ENCODE measurements at places on chromosomes 1 and 21. TPM values are rescaled to one million over a fixed set of nuclear protein-coding genes. Genes with fewer than 3 reads are reported as not detected.

DNA sequence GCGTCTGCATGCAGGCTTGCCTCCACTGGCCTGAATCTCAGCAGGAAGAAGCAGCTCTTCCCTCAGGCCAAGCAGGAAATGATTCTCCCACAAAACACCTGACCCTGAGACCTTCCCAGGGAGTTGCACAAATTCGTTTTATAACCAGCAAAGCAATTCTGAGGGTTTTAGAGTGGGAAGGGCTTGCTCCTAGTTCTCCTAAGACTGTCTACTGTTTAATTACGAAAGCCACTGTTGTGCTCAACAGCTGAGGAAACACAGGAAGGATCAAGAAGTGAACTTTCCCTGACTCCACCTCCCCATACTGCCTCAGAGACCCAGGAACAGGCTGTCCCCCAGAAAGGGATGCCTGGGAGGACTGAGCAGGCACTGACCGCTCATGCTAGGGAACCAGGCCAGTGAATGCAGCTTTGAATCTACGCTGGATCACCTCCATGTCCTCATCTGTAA is 37.0 kb upstream of the PUM1 start:
- DNase-seq = no peak
- H3K27ac ChIP-seq = no peak overlapping the region
- H3K4me1 ChIP-seq = no peaks in the 10 kb centered on the region
- no peaks in the 10 kb centered on the region for H3K27me3 ChIP-seq

- H3K4me1 ChIP-seq = no peaks in the 10 kb centered on the region
- no peak for DNase-seq
- no peaks in the 10 kb centered on the region for H3K27me3 ChIP-seq
- H3K4me3 ChIP-seq = no peak overlapping the region
- no peak overlapping the region for H3K27ac ChIP-seq
These were observed 2041.6 kb downstream of the NCAM2 start for GRCh38 chr21:23039846-23040245.

GRCh38 chr1:112141923-112142322 is 152.5 kb upstream of the KCND3 start:
- H3K27me3 ChIP-seq = peaks cover 2% of the 10 kb centered on the region
- no peak overlapping the region for H3K4me3 ChIP-seq
- H3K36me3 ChIP-seq = no peaks in the 10 kb centered on the region
- no peaks in the 10 kb centered on the region for H3K4me1 ChIP-seq

- no peaks in the 10 kb centered on the region for H3K4me1 ChIP-seq
- no peak for DNase-seq
- peaks cover 2% of the 10 kb centered on the region for H3K27me3 ChIP-seq
- no peak overlapping the region for H3K27ac ChIP-seq
These were observed 45.1 kb upstream of the DNAH14 start for GRCh38 chr1:224884361-224884801.

AGO4 gene
- total RNA-seq = 10.0 TPM

Measured in activated T-helper 2 cell treated with anti-CD3 and anti-CD28 coated beads, Interferon-gamma antibody, Interleukin-2, Interleukin-4, amounts not matched to agents 10 μg/mL and 5 μg/mL and 100 μg/mL, durations not matched to agents 14 hours and 24 hours and 36 hours (primary cell).